ENCODE measurements at places on chromosomes 1 and 21. TPM values are rescaled to one million over a fixed set of nuclear protein-coding genes. Genes with fewer than 3 reads are reported as not detected.

SPRR2F gene
- polyA plus RNA-seq, result not detected

TMEM269 gene
- polyA plus RNA-seq, result 0.08 TPM

LCE2B gene
- not detected for polyA plus RNA-seq

KCNQ4 gene
- 0.15 TPM for polyA plus RNA-seq

PTCH2 gene
- 1.0 TPM for polyA plus RNA-seq

DSCAM gene
- polyA plus RNA-seq, result not detected

INKA2 gene
- polyA plus RNA-seq, result 1.2 TPM

NT5C1A gene
- 0.73 TPM for polyA plus RNA-seq

FCGR1A gene
- polyA plus RNA-seq, result not detected

DFFB gene
- polyA plus RNA-seq, result 8.2 TPM

DNA sequence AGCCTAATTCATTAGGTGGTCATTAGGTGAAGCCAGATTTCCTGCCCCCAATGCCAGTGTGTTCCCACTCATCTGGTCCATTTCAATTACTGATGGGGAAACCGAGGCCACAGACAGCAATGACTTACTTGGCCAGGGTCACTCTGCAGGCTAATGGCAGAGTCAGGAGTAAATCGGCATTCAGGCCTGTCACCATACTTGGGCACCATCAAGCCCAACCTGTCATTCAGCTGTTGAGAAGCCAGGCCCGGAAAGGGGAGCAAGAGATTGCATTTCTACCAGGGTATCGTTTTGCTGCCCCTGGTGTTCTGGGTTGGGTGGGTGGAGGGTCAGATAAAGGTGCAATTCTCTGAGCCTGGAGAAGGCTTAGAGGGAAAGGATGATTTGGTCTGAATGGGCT is 8.0 kb upstream of the TMEM61 start:
- no peaks in the 10 kb centered on the region for H3K36me3 ChIP-seq
- no peak overlapping the region for H3K4me3 ChIP-seq
- H3K27ac ChIP-seq, result no peak overlapping the region
- no peaks in the 10 kb centered on the region for H3K27me3 ChIP-seq

DNA sequence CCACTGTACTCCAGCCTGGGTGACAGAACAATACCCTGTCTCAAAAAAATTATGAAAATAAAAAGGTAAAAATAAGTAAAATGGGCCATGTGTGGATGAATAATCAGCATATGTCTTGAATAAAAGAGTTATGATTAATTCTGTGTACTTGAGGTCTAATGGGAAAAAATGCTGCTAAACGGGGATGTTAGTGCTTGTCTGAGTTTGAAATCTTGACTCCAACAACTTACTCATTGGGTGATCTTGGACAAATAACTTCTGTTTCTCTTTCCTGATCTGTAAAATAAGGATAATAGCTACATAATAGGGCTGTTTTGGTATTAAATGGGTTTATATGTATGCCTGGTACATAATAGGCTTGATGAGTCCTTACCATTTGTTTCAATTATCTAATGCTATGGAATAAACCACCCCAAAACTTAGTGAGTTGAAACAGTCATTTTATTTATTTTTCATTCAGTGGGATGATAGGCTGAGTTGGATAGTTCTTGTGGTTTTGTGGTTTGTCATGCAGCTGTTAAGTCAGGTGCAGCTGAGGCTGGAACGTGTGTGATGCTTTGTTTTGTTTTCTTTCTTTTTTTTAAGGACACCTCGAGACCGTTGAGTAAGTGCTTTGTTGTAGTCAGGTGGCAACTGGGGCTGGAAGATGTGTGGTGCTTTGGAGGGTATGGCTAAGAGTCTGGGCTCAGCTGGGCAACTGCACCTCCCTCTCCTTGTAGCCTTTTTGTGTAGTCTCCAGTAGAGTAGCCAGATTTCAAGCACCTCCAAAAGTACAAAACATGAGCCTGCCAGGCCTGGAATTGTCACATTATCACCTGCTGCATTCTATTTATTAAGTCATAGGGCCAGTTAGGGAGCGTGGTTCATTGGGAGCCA is 4.9 kb downstream of the MDM4 start:
- no peaks in the 10 kb centered on the region for H3K27me3 ChIP-seq
- H3K4me1 ChIP-seq, result peaks cover 6% of the 10 kb centered on the region
- DNase-seq, result no peak
- H3K27ac ChIP-seq, result no peak overlapping the region

DNA sequence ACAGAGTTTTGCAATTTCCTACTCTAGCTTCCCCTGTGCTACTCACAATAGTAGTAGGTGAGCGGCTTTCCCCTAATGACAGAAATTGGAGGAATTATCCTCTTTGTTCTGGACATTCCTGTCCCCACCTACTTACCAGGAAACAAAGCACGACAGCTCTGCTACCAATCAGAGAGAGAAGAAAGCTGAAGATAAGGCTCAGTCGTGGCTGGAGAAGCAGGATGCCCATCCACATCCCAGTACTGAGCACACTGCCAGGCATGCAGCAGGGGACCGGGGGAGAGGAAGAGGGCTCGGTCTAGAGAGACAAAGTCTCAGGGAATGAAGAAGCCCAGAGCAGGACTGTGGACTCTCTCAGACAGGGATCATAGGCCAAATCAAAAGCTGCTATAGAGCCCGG is 134.1 kb upstream of the KRTAP19-8 start:
- H3K4me3 ChIP-seq, result no peak overlapping the region
- no peaks in the 10 kb centered on the region for H3K27me3 ChIP-seq
- peak overlapping the region; percentile 99 for H3K27ac ChIP-seq

DNA sequence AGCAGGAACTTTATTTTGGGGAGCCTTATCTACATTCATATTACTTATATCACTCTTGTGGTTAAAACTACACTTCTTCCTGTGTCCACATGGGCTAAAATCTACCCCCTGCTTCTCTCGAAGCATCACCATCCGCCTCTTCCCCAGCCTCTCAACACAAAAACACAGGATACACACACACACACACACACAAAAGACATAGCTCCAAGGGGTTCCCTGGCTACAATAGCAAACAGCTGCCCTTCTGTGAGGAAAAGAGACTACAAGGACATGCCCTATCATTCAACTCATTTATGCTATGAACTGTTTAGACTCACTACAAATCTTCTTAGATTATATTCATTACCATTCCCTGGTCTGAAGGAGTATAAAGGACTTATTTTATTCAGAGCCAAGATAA is 155.0 kb downstream of the PIGK start:
- no peaks in the 10 kb centered on the region for H3K27me3 ChIP-seq
- no peaks in the 10 kb centered on the region for H3K4me1 ChIP-seq
- H3K27ac ChIP-seq, result no peak overlapping the region
- no peaks in the 10 kb centered on the region for H3K36me3 ChIP-seq
- no peak for DNase-seq

DNA sequence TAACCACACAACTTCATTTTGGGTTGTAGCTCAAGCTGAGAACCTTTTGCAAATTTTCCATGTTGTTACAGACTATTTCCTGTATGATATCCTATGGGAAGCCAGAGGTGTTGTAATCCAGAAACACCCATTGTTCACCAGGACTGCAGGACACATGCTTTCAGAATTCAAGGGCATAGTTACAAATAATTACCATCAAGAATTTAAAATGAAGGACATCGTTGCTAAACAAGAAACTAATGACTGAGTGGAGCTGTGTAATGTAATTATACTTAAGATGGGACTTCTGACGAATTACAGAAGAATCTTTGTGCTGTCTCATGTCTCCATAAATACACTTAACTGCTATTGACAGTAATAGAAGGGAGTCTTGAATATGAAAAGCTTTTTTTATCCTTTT is 47.6 kb upstream of the HOOK1 start:
- no peaks in the 10 kb centered on the region for H3K36me3 ChIP-seq
- H3K4me1 ChIP-seq, result peaks cover 34% of the 10 kb centered on the region
- DNase-seq, result no peak

DNA sequence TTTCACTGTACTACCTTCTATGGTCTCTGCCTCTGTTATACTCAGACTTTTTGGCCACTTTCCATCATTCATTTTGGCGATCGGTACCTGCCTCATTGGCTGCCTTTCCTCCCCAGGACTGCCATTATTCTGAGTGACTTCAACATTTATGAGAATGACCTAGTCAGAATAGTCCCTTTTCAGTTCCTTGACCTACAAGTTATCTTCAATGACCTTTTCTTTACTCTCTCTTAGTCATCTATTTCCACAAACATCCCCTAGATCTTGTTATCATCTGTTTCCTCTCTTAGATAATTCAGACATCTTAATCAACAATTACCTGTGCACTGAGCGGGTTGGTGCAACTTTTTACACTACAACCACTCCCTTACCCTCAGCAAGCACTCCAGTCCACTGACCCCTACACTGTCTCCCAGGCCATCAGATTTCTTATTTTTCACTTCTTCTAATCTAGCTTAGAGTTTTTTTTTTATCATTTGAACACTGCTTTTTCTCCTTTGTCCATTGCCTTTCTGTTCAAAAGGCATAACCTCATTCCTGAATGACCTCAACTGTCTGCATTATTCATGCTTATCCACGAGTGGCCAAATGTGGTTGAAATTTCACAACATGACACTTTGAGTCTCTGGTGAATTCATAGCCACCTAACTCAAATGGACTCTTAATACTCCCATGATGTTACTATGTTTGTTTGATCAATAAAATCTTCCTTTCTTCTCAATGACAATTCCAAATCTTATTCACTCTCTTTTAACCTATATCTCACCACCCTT is 112.7 kb downstream of the HMCN1 start:
- peaks cover 3% of the 10 kb centered on the region for H3K36me3 ChIP-seq
- H3K27ac ChIP-seq, result no peak overlapping the region
- H3K4me1 ChIP-seq, result peaks cover 11% of the 10 kb centered on the region
- no peak for DNase-seq
- H3K27me3 ChIP-seq, result no peaks in the 10 kb centered on the region

DNA sequence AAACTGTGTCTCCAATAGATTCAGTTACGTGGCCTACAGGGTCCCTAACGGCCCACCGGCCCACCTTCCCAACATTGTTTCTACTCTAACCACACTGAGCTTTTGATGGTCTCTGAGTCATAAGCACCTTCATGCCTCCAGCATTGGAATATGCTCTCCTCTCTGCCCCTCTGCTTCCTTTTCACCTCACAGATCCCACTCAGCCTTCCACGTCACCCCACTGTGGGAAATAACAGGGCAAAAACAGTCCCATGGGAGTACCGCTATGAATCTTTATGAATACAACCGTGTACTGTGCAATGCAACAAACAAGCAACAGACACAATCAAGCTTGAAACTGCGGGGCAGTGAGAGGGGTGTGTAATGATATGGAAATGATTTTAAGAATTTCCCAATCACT is 5.3 kb upstream of the SARS1 start:
- H3K4me1 ChIP-seq, result 0 out of 2 replicates have a peak, but pooled peaks cover 4% of the 10 kb centered on the region
- H3K27ac ChIP-seq, result no peak overlapping the region
- no peak for DNase-seq
- H3K4me3 ChIP-seq, result no peak overlapping the region

- no peak for DNase-seq
- no peak overlapping the region for H3K27ac ChIP-seq
- H3K27me3 ChIP-seq, result no peaks in the 10 kb centered on the region
- no peaks in the 10 kb centered on the region for H3K4me1 ChIP-seq
- H3K36me3 ChIP-seq, result no peaks in the 10 kb centered on the region
These were observed 235.4 kb upstream of the KAZN start for GRCh38 chr1:14363036-14363590.

- no peak overlapping the region for H3K4me3 ChIP-seq
- peaks cover 17% of the 10 kb centered on the region for H3K4me1 ChIP-seq
- peaks cover 61% of the 10 kb centered on the region for H3K36me3 ChIP-seq
- H3K27me3 ChIP-seq, result no peaks in the 10 kb centered on the region
These were observed 4.4 kb downstream of the B4GALT3 start for GRCh38 chr1:161172776-161173376.

- DNase-seq, result no peak
- H3K4me1 ChIP-seq, result peaks cover 21% of the 10 kb centered on the region
- no peaks in the 10 kb centered on the region for H3K36me3 ChIP-seq
These were observed 17.1 kb downstream of the COL18A1 start for GRCh38 chr21:45421846-45422775.

- H3K36me3 ChIP-seq, result no peaks in the 10 kb centered on the region
- H3K27ac ChIP-seq, result no peak overlapping the region
- no peaks in the 10 kb centered on the region for H3K27me3 ChIP-seq
- H3K4me1 ChIP-seq, result peaks cover 3% of the 10 kb centered on the region
- no peak overlapping the region for H3K4me3 ChIP-seq
These were observed 29.5 kb upstream of the JUN start for GRCh38 chr1:58813361-58813760.

- no peaks in the 10 kb centered on the region for H3K36me3 ChIP-seq
- no peak for DNase-seq
- peaks cover 14% of the 10 kb centered on the region for H3K4me1 ChIP-seq
- H3K4me3 ChIP-seq, result no peak overlapping the region
These were observed 65.4 kb downstream of the VWA5B1 start for GRCh38 chr1:20355828-20356735.

GRCh38 chr1:229436201-229436600 is 2.3 kb upstream of the ACTA1 start:
- H3K4me3 ChIP-seq, result no peak overlapping the region
- H3K4me1 ChIP-seq, result peaks cover 9% of the 10 kb centered on the region
- H3K27ac ChIP-seq, result peak overlapping the region; percentile 50
- H3K36me3 ChIP-seq, result peaks cover 16% of the 10 kb centered on the region
- no peaks in the 10 kb centered on the region for H3K27me3 ChIP-seq

GRCh38 chr1:85144351-85144750 is 56.5 kb downstream of the SYDE2 start:
- H3K27me3 ChIP-seq, result peaks cover 8% of the 10 kb centered on the region
- no peaks in the 10 kb centered on the region for H3K4me1 ChIP-seq
- DNase-seq, result no peak
- no peak overlapping the region for H3K27ac ChIP-seq
- no peak overlapping the region for H3K4me3 ChIP-seq
- H3K36me3 ChIP-seq, result no peaks in the 10 kb centered on the region

DNA sequence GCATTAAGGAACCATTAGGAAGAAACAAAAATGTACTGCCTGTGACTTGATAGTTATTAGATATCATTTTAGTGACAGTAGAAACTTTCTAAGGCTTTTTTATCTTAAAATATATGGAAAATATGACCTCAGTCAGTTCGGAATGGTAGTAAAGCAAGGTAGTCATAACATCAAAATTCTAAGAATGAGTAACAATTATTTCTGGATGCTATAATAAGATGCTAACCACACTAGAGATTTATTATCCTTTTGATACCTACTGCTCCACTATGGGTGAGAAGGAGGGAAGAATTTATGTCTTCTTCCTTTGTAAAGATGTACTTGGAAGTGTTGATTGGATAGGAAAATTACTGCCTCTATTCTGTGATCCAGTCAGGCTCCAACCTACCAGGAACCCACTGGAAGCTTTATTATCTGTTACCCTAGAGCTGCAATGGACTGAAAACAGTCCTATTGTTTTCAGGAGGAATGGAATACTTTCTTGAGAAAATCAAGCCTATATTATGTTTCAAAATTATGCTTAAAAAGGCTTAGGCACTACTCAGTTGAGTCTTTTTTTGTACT is 8.8 kb downstream of the FMN2 start:
- H3K4me1 ChIP-seq, result peaks cover 10% of the 10 kb centered on the region
- no peaks in the 10 kb centered on the region for H3K27me3 ChIP-seq
- no peak for DNase-seq
- H3K27ac ChIP-seq, result peak overlapping the region; percentile 85
- H3K36me3 ChIP-seq, result peaks cover 3% of the 10 kb centered on the region
- peak overlapping the region; percentile 25 for H3K4me3 ChIP-seq
